Fibroblast of skin of back (primary cell): ENCODE measurements at places on chromosomes 1 and 21.

GRCh38 chr1:1162597-1163537, 10.8 kb upstream of the TTLL10 start:
- DNase-seq, result no peak

DNA sequence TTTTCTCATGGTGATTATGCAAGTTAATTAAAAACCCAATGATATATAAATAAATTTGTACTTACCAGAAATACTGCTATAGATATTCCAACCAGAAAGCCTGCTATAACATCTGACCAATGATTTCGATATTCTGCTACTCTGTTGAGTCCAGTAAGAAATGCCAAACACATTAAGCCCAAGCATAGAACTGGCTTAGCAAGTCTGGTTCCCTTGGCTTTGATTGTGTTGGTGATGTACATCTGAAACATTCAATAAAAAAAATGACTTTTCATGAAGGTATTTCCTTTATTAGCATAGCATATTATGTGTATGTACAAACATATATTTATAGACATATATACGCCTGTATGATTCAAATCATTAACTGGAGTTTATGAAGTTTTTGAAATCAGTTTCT, 82.8 kb downstream of the PLPPR5 start:
- DNase-seq, result peak; percentile 51

DNA sequence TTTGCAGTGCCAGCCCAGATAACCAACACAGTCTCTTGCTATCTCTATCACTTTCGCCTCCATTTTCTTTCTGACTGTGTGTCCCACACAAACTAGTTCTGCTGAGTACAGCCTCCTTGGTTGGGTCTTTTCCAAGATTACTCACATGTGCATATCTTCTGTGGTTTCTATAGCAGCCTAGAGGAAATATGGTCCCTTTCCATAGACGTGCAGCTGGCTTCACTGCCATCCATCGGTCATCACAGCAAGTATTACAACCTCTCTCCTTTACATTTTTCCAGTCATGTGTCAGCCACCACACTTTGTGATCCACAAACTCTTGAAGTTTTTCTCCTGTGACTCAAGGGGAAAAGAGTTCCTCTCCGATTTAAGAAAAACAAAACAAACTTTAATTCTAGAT, 893.4 kb upstream of the ADGRL4 start:
- DNase-seq, result peak; percentile 99

- no peak for DNase-seq
These were observed 2.7 kb downstream of the LURAP1 start for GRCh38 chr1:46205791-46206190.

DNA sequence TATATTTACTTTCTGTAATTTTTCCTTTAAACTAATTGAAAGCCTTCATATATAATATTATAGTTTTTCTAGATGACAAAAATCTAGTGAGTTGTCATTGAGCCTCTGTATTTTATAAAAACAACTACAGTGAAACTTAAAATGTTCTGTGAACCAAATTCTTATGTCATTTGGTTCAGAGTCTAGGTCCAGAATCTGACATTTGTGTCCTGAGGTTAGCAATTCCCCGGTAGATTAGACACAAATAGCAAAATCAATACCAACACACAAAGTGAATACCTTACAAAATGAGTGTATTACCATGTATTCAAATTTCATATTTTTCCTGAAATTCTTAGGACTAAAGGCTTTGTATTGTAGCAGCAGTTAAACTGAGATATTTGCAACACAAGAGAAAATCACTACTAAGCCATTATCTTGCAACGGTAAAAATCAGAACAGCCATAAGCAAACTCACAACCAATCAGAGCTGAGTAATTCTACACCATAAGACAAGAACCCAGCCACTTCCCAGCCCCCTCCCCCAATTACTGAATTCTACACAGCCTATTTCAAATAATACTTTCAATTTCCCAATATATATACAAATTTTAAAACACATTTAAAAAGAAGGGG, 573.5 kb downstream of the SMYD3 start:
- no peak for DNase-seq

DNA sequence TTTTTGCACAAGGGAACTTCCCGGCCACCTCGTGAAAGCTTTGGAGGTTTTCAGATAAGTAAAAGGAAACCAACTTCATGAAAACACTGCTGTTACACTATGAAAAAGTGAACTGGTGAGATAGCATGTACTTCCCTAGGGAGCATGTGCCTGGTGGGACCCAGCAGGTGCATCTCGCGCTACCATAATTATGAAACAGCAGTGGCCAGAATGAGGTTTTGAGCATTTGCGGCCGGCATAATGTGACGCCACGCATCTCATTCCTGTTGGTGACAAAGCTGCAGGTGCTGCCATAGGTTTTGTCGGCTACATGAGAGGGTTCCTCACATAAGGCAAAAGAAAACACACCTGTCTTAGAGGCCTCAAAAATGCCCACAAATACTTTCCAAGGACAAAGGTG, 1.7 kb downstream of the KRTAP10-3 start:
- DNase-seq, result no peak

DNA sequence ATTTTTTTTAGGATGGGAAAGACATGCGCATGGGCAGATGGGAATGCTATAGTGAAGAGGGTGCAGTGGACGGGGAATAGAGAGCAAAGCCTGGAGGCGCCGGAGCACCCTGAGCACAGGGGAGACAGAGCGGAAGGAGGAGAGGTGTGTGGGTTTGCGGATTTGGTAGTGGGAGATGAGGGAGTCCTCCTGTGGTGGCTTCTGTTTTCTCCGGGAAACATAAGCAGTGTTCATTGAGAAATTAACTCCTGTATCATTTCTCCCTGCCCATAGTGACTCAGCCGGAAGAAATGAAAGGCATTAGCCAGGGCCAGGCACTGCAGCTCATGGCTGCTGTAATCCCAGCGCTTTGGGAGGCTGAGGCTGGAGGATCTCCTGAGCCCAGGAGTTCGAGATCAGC, 4.7 kb upstream of the PTPRF start:
- DNase-seq, result peak; percentile 78

- no peak for DNase-seq
These were observed 21.6 kb downstream of the VPS13D start for GRCh38 chr1:12251442-12251841.
